ENCODE measurements at places on chromosomes 3 and 15.

GRCh38 chr3:120418446-120418845, 32.3 kb downstream of the FSTL1 start:
- no peak for DNase-seq

DNA sequence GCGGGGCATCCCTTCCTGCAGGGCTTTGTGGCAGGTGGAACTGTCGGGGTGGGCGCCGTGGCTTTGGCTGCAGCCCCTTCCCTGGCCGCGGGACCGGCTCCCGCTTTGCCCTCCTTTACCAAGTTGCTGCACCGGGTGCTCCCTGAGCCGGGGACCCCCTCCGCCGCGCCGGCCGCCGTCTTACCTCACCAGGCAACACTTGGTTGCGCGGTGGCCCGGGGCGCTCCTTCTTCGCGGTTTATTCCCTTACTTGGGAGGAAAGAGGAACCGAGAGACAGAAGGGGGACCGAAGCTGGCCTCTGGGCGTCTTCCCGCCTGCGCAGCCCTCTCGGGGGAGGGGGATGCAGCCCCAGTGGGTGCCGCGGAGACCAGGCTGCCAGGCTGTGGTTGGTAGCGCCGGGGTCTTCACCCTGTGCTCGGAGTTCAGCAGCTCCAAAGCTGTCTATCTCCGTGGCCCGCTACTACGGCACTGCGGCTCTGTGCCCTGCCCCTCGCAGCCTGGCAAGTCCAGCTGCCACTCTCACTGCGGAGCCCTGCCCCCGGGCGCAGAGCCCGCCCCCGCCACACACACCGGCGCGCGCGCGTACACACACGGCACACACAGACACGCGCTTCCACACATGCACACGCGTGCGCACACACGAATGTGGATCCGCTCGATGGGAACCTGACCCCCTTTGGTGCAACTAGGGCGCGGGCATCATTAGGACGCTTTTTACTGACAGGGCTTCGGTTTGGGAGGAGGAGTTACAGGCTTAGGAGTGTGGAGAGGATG, at the start of gene DGKG:
TSS of gene DGKG (minus strand) at position 473 of the 775 bp plus-strand sequence. CDS start 41,775 bp downstream, outside the sequence.
- no peak for DNase-seq

GRCh38 chr15:89707577-89707976, 17.0 kb downstream of the WDR93 start:
- no peak for DNase-seq

DNA sequence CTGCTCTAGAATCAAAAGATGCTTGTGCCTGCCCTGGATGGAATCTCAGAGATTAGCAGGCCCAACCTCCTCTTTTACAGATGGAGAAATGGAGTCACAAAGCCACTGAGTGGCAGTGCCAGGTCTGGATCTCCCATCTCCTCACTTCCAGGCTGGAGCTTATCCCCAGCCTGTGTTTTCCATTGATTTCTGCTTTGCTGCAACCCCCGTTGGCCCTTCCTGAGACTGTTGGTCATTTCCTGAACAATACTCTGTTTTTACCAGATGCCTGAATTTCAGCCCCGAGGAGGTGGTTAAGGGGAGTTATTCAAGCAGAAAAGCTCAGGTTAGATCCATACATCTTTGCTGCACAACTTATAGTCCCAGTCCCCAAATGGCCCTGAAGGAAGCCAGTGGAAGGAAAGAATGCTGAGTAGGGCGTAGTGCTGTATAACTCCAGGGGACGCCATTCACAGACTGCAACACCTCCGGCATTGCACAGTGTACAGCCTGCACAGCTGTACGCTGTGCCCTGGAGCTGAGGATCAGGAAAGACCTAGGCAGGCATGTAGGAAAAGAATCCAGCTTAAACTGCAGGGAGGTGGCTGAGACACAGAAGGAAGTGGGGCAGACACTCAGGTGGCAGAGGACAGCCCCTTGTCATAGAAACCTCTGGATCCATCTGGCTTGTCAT, 77.5 kb downstream of the RPLP1 start:
- DNase-seq = no peak

All from NCI-H82 (cell line).